CD4-positive, alpha-beta T cell treated with Interleukin-15 for 1 hour (primary cell): ENCODE measurements at places on chromosomes 5 and 9.

DNA sequence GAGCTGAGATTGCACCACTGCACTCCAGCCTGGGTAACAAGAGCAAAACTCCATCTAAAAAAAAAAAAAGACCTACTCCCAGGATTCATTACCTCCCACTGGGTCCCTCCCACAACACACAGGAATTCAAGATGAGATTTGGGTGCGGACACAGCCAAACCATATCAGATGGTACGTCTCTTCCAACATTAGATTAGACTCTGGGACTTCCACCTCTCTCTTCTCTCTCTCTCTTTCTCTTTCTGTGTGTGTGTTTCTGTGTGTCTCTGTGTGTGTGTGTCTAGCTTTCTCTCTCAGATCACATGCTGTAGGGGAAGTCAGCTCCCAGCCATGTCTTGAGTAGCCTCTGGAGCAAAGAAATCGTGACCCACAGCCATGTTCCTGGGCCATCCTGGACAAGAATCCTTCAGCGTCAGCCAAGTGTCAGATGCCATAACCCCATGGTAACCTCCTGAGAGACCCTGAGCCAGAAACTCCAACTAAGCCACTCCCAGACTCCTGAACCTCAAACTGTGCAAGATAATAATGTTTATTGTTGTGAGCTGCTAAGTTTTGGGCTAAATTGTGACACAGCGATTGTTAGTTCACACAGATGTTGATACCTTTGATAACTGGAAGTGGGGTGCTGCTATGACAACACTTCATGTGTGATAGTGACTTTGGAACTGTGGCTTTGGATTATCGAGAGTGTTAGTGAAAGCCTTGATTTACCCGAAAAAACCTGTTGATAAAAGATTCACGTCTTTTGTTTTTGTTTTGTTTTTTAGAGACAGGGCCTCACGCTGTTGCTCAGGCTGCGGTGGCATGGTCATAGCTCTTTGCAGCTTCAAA is 4.1 kb upstream of the CMBL start:
- no peak for DNase-seq

- no peak for DNase-seq
These were observed 43.1 kb downstream of the PDE6A start for GRCh38 chr5:149901511-149901910.

DNA sequence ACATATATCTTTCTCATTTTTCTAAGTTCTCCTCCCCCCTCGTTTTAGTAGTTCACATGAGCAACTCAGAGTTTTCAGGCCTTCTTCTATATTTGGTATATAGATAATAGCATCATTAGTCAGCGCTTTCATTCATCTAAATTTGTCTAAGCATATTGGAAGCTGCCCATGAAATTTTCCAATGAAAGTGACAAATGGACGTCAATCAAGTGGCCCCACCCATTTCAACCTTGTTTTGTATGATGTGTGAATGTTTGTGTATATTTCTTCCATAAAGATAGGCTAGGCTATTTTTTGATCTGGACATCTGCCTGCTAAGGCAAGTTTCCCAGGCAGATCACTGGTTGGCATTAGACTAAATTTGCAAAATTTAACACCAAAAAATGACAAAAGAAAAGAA is 104.0 kb upstream of the SSBP2 start:
- DNase-seq, result no peak

DNA sequence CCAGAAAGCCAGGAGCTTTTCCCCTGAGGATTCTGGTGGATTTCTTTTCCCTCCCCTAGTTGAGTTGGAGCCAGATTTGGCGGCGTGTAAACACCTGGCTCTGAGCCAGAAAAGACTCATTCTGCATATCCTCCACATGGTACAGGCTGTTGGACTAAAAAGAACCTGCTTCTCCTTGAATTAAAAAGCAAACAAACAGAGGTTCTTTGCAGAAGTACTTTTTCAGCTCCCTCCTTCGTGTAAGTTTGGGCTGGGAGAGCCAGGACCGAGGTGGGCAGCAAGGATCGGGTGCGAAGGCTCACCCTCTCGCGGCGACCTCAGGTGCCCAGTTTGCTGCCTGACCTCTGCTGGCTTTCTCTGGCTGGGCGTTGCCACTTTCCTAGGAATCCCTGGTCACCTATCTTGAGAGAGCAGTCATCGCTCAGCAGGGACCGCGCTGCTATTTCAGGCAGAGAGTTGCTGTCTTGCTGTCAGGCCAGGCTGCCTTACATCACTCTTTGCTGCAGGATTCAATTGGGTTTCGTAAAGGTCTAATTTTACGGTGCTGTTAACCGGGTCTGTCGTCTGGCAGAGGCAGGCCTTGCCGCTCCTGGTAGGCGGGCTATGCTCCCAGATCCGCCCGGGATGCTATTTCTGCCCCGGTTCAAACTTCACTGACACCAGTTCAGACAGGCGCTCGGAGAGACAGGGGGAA is 3.2 kb downstream of the PAPPA start:
- no peak for DNase-seq

- DNase-seq, result no peak
These were observed 123.2 kb downstream of the MYO10 start for GRCh38 chr5:16812911-16813310.

DNA sequence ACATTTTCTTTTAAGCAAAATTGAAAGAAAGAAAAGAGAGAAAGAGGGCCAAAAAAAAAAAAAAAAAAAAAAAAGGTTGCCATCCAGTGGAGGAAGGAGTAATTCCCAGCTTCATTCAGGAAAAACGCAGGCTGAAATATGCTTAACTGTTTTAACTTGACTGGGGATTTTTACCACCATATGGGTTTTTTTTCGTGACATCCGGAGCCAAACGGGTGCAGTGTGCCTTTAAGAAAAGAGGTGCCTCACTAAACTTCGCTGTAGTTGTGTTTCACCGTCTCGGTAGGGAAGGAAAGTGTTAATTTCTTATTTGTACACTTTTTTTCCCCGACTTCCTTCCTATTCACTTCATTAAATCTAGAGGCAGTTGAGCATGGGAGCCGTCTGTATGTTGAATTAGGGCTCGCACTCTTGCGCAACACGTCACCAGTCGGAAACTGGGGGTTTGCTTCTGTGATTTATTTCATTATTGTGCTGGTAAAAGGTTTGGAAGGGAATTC is 143.0 kb downstream of the SMARCA2 start:
- peak; percentile 27 for DNase-seq

DNA sequence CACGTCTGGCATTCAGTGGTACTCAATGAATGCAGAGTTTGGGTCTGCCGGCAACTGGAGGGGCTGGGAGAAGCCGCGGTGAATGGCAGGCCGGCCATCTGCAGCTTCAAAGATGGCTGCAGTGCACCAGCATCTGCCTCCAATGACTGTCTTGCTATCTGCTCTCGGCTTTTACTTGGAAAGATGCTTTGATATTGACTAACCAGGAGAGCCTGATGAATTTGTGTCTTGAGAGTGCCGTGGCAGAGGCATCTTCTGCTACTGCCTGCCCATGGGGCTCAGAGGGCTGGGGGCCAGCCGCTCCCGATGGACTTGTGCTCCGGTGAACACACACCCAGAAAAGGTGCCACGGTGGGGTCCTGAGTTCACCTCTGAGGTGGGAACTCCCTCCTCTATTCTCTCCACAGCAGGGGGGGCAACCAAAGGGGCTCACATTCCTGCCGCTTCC is 164.5 kb downstream of the COL23A1 start:
- no peak for DNase-seq

DNA sequence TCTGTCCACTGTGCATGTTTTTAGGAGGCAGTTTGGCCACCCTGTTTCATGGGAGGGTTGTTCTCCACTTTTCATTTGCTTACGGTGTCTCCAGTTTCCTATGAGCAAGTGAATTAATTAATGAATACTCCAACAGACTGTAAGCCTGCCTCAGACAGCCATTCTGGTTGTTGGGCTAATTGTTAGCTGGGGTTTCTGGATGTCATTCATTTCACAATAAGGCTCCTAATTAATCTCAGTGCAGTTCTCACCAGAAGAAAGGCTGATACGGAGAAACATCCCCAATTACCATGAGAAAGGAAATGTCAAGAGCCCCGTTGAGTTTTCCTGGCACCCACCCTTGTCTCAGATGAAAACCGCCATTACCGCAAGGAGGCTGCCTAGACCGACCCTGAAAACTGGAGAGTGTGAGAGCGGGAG is 75.8 kb downstream of the MAP1B start:
- DNase-seq, result no peak

DNA sequence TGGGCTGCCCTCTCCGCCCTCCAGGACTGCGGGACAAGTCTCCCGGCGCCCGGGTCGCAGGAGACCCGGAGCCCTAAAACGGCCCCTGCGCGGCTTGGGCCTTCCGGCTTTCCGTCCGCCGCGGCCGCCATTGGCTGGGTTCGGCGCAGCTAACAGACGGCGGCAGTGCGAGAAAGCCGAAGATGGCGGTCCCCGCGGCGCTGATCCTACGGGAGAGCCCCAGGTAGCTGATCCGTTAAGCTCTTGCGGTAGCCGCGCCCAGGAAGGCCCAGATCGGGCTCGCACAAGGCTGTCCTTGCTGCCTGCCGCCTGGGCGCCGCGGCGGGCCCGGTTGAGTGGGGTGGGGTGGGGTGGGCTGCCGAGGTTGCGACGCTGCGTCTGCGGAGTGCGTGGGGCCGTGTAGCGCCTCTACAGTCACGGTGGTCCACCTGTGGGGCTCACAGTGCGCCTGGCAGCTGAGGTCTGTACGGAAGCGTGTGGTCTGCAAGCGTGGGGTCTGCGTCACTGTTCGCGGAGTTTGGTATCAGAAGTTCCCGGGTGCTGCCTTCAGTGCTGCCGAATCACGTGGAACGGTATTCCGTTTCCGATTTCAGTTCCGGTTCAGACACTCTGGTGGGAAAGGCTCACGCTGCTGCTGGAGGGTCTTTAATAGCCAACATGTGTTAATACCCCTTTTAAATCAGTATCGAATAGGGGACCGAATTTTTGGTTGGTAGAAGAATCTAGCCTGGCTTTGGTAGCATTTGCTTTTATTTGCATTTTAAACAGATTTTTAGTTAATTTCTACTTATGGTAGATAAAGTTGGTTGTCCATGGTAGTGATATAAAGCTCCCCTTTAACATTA is at the start of gene COMMD10:
Gene COMMD10, plus strand, starts transcription at position 155 of the 845 bp plus-strand sequence.
- peak; percentile 88 for DNase-seq

GRCh38 chr9:127528422-127529251 is 77.3 kb downstream of the LRSAM1 start:
- no peak for DNase-seq

DNA sequence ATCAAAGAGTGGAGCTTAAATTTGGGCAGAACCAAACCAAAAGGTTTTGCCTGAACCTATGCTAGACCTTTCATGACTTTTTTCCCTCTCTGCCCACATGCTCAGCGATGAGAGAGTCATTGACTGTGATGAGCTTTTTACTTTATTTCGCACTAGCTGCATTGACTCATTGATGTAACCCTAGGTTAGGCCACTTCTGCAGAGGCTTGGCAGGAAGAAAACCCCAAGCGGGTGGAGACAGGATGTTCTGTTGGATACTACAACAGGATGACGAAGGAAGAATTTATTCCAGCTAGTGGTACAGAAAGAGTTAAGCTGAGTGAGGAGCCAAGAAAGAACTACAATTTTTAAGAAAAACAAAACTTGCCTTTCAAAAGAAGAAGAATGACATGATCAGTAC is 18.4 kb downstream of the AGXT2 start:
- DNase-seq, result no peak

GRCh38 chr9:120860083-120860482 is 16.9 kb downstream of the PHF19 start:
- DNase-seq, result no peak

- no peak for DNase-seq
These were observed 516.6 kb downstream of the AGTPBP1 start for GRCh38 chr9:85225180-85225579.

- DNase-seq, result no peak
These were observed 104.1 kb upstream of the BASP1 start for GRCh38 chr5:17113174-17113958.

DNA sequence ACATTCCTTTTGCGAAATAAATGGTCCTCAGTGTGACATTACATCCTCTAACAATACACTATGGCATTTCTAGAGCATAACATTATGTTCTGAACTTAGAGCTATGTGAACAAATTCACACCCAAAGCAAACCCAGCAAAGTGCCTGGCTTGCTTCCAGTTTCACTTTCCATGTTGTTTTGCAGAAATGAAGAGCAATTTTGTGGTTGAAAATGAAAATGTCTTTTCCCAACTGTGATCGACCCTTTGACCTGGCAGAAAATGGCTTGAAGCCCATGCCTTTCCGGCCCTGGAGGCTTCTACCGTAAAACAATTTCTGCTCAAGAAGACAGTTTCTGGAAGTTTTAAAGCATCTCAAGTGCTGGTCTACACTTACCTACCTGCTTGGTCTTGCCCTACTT is 344.7 kb upstream of the RGMB start:
- no peak for DNase-seq

DNA sequence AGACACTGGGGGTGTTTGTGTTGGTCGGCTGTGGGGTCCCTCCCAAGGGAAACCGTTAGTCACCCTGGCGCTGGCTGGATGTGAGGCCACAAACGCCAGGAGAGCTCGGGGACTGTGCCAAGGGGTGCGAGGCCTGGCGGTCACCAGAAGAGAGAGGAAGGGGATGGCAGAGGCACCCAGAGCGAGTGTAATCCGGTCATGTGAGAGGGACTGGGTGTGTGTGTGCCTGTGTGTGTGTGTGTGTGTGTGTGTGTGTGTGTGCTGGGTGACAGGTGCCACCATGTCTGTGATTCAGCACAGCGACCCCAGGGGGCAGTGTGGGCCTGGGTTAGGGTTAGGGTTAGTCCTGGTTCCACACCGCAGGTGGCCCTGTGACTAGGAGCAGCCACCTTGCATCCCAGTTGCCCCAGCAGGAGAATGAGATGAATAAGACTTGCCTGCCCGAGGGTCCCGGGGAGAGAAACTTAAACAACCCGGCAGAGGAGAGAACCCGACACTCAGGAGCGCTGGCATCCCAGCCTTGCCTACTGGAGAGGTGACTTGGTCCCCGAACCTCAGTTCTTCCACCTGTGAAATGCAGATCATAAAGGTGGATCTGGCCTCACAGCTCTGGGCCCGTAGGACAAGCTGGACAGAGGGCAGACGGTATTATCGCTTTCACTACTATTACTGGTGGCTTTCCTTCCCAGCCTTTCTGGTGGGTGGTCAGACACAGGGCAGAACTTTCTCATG is 1.4 kb upstream of the ADAMTSL2 start:
- peak; percentile 68 for DNase-seq
